ENCODE measurements at places on chromosomes 13 and 19.

DNA sequence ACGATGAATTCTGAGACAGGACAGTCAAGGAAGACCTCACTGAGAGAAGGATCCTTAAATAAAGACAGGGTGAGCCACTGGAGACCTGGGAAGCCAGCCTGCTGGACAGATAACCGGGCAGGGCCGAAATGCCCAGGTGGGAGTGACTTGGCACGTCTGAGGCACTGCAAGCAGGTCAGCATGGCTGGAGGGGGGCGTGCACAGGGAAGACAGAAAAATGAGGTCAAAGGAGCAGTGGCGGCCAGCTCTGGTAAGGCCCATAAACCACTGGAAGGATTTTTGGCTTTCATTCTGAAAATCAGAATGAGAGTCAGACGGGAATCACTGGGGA, 5.8 kb upstream of the ATP1A3 start:
- no peak for DNase-seq

GRCh38 chr19:39127812-39128515, 2.4 kb downstream of the PAK4 start:
- no peak for DNase-seq

DNA sequence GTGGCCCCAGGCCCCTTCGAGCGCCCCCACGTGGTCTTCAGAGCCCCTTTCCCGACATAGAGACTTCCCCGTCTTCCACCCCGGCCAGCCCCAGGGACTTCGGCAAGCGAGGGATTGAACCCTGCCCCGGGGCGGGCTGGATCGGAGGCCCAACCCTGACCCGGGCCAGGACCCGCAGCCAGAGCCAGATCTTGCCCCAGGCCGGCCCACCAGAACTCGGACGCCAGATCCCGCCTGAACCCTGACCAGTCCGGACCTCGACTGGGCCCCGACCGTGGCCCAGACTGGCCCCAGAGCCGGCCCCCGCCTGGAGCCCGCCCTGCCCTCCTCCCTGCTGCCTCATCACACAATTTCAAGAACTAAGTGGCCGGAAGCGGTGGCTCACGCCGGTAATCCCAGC, 253 bp upstream of the TPTE2 start:
- DNase-seq = no peak

GRCh38 chr13:69828527-69828926, 279.1 kb upstream of the ATXN8OS start:
- DNase-seq = no peak

Data from fibroblast of skin of back (primary cell).